ENCODE measurements at places on chromosomes 11 and 22.

- no peak for DNase-seq
These were observed 104.1 kb downstream of the MPPED1 start for GRCh38 chr22:43515902-43516301.

- no peak for DNase-seq
These were observed 451.5 kb upstream of the FAT3 start for GRCh38 chr11:91773090-91773489.

DNA sequence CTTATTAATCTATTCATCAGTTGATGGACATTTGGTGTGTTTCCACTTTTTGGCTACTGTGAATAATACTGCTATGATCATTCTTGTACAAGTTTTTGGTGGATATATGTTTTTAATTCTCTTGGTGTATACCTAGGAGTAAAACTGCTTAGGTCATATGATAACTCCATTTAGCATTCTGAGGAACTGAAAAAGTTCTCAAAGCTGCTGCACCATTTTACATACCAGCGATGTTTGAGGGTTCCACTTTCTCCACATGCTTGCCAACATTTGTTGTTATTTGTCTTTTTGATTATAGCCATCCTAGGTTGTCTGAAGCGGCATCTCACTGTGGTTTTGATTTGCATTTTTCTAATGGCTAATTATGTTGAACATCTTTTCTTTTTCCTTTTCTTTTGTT, 4.1 kb upstream of the ACER3 start:
- DNase-seq, result no peak

- no peak for DNase-seq
These were observed 382.6 kb downstream of the KCNA4 start for GRCh38 chr11:29634244-29634643.

DNA sequence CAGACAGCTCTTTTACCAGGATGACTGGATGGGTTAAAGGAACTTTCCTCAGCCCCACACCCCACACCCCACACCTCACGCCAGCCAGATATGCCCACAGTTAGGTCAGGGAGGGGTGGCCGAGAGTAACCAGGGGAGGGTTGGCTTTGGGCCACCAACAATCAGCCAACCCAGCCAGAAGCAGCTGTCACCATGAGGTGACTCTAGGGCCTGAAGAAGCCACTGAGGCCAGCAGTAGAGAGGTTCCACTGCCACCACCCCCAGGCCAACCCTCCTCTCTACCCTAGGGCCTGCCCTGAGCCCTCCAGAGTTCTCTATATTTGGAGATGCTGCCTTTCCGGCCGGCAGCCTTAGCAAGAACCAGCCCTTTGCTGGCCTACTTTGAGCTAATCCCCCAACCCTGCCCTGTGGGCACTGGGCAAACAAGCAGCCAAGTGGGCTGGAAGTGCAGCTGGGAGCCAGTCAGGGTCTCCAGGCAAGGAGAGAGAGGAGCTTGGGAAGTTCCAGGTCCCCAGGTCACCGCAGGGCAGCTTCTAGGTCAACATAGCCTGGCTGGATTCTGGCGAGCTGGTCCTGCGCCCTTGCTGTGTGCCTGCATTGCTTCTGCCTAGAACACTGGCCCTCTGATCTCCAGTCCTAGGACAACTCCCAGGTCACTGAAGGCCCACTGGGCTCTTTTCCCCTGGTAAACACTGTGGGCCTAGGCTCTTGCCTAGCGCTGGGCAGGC, 12.0 kb upstream of the SYT8 start:
- no peak for DNase-seq

- DNase-seq, result peak; percentile 15
These were observed 7.2 kb downstream of the OSBP2 start for GRCh38 chr22:30701872-30702271.

GRCh38 chr11:110289472-110289871, 6.9 kb downstream of the RDX start:
- DNase-seq, result no peak

- DNase-seq, result no peak
These were observed 270.2 kb upstream of the LUZP2 start for GRCh38 chr11:24226606-24227005.

DNA sequence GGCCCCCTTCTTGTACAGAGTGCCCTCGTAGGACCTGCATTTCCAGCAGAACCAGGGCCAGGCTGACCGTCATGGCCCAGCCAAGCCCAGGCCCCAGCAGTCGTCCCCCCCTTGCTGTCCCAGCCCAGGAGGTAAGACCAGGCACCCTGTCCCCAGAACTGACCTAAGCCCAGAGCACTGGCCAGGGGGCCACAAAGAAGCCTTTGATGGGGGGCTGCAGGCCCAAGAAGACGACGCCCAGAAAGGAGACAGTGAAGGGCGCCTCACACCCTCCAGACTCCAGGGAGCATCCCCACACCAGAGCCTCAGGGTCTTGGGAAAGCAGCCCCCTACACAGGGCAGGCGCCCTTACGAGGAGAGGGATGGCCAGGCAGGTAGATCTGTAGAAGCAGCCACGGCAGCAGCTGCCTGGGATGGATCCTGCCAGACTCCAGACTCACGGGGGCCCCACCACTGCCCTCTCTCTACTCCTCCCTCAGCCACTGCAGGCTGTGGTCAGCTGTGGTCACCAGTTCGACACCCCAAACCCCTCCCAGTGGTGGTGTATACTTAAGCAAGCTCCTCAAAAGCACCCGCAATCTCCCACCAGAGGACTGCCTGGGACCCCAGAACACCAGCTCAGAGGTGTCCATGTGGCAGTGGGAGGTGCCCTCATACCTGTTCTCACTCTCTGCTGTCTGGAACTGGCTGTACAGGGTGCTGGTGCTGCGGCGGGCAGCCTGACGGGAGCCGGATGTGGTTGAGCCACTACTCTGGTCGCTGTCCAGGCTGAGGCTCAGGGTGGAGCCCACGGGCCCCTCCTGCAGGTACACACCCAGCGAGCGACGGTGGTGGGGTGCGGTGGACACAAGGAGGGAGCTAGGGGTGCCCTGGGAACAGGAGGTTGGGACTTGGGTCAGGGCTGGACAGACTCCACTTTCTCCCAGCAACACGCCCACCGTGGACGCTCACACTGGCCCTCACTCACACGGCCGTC, 27.0 kb downstream of the SBF1 start:
- DNase-seq, result no peak

- DNase-seq, result peak; percentile 73
These were observed 3.7 kb downstream of the CATSPER1 start for GRCh38 chr11:66022401-66023185.

DNA sequence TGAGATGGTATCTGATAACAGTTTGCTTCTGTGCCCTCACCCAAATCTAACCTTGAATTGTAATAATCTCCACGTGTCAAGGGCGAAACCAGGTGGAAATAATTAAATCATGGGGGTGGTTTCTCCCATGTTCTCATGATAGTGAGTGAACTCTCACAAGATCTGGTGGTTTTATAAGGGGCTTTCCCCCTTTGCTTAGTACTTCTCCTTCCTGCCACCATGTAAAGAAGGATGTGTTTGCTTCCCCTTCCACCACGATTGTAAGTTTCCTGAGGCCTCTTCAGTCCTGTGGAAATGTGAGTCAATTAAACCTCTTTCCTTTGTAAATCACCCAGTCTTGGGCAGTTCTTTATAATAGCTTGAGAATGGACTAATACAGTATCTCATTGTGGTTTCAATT, 8.5 kb upstream of the OVCH2 start:
- no peak for DNase-seq

DNA sequence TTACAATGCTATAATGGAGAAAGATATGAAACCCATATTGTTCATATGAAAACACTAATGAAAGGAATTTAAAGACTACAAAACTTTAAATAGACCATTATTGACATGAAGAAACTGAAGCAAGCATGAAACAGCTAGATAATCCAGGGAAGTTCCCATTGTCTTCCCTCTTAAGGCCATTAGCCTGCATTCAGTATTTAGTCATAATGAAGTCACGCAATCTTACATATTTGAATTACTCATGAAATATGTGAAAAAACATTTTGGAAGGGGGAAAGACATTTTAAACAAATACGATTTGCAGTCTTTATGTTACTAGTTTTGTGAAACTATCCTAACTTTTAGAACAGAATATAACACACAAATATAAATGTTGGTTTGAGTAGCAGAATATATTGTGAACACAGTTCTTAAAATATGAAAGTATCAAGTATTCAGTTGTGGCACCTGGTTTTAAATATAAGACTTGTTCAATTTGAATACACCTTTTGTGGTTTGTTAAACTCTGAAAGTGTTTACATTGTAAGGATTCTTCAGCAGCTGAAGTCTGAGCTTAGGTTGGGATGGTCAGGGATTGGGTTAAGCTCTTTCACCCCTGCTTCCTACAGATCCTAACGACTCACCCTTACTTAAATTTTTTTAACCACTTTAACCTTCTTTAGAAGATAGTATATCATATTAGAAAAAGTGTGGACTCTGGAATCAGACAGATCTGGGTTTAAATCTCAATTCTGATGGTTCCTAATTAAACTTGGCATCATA, 500.3 kb upstream of the TENM4 start:
- DNase-seq, result peak; percentile 15

DNA sequence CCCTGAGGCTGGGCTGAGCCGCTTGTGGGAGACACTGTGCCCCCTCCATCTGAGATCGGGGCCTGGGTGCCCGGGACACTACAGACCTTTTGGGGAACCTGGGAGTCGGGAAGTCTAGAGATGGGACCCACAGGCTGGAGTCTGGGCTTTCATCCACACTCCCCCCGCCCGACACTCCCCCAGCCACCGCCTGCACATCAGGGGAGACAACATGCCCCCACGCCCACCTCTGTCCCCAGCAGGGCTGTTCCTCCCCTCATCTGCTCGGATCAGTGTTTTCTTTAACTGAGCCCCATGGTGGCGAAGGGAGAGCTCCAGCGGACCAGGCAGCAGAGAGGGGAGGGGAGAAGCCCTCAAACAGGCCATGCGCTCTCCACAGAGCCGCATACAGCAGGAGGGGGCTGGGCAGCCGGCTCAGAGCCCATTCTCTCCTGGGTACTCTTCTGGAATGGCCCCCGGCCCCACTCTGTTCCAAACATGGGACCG, 174.7 kb downstream of the IGLL1 start:
- no peak for DNase-seq

GRCh38 chr11:87235366-87235765, 197.6 kb downstream of the TMEM135 start:
- no peak for DNase-seq

DNA sequence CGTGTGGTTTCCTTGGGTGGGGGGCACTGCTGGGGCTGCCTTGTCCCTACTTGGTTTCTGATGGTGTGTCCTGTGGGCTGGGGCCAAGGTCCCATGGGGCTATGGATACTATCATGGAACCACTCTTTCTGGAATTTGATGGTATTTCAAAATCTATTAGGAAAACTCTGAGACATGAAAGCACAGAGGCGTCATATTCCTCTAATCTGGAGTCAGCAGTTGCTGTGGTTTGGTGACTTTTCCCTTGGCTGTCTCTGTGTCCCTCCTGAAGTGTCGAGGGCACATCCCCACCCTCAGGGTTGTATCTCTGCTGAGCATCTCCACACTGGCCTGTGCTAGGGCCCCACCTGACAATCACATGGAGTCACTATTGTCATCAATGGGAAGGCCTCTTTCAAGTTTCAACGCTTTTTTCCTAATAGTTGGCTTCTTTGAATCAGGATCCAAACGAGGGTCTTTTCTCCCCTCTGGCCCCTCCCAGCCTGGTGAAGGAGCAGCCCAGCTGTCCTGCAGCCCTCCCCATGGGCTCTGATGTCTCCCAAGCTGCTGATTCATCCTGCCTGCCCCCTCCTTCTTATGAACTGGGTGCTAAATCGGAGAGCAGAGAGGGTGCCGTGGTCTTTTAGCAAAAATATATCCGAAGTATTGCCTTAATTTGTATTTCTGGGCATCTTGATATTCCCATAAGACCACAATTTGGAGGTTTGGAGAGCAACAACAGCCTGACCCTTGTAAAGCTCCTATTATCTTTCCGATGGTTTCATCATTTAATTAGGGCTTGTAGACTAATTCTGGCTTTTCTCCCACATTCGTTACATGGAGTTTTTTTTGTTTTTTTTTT, 38.5 kb downstream of the MED15 start:
- DNase-seq, result no peak

DNA sequence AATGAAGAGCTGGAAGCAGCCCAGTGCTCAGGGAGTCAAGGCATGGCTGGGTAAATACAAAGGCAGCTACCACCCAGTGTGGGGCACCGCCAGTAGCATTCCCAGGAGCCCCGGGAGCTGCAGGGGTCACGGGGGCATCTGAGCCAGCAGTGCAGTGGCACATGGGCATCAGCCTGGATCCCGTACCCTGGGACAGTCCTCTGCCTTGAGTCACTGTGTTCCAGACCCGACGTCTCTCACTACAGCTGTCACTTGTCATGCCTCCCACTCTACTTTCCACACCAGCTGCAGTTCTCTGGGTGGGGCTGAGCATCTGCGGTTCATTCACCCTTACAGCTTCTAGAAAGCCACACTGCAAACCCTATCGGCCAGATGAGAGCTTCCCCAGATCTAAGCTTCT, 29.6 kb downstream of the DHCR7 start:
- DNase-seq, result no peak

- DNase-seq, result no peak
These were observed 47.0 kb upstream of the SUSD2 start for GRCh38 chr22:24134090-24134846.

DNA sequence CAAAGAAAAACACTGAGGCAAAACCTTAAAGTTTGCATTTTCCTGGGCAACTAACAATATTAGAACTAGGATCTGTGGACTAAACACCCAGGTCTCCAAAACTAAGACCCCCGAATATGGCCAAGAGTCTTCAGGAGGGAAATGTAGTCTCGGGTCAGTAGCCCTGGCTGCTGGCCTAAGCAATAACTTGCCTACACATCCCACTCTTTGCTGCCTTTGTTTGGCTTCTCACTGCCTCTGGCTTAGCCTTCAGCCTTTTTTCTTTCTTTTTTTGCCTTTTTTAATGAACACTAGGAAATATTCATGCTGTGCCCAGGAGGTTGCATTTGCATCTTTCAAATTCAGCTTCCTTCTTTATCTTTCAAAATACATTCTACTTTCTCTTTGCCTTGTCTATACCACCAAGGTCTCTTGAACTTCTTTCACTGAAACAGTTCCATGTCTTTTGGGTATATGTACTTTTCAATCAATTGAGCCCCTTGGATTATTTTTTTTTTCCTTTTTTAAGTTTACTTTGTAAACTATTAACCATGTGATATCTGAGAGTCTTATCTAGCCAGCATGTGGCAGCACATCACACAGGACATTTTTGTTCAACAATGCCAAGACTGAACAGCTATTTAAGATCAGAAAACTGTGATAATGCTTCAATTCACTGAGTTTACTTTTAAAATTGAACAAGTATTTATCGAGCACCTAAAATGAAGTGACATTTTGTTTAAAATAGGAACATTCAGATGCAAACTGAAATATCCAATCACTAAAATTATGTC, 165.0 kb upstream of the TRPC6 start:
- no peak for DNase-seq

- no peak for DNase-seq
These were observed 46.2 kb upstream of the LMO1 start for GRCh38 chr11:8309862-8310261.

GRCh38 chr22:29580200-29580810, 608 bp downstream of the NIPSNAP1 start:
- no peak for DNase-seq
